ENCODE measurements at places on chromosomes 6 and 20. TPM values are rescaled to one million over a fixed set of nuclear protein-coding genes. Genes with fewer than 3 reads are reported as not detected.

GRCh38 chr6:89022798-89023197, 57.8 kb upstream of the PNRC1 start:
- H3K36me3 ChIP-seq = no peaks in the 10 kb centered on the region
- H3K4me1 ChIP-seq = peaks cover 8% of the 10 kb centered on the region
- H3K27ac ChIP-seq = peak overlapping the region; percentile 58
- no peaks in the 10 kb centered on the region for H3K27me3 ChIP-seq
- no peak overlapping the region for H3K4me3 ChIP-seq
- DNase-seq = no peak

DNA sequence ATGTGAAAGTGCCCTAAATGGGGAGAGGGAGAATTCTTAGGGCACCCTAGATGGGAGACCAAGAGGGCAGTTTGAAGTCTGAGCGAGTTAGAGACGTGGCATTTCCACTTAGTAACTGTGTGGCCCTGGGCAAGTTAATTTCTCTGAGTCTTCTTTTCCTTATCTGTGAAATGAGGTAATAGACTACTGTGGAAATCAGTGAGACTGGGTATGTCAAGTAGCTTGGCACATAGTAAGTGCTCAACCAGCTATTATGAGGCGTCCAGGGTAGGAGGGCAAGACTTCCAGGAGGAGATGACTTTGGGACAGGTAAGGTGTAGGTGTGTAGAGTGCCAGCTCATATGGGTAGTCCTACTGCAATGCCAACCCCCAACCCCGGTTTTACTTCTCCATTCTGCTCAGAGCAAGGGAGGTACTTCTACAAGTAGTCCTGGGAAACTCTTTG, 770 bp downstream of the KIF3B start:
- no peaks in the 10 kb centered on the region for H3K36me3 ChIP-seq
- H3K4me1 ChIP-seq = no peaks in the 10 kb centered on the region
- no peak overlapping the region for H3K27ac ChIP-seq
- no peak for DNase-seq
- H3K27me3 ChIP-seq = no peaks in the 10 kb centered on the region

GRCh38 chr6:90068703-90069523, 174.6 kb downstream of the GJA10 start:
- no peaks in the 10 kb centered on the region for H3K36me3 ChIP-seq
- H3K27me3 ChIP-seq = no peaks in the 10 kb centered on the region
- H3K4me3 ChIP-seq = no peak overlapping the region
- H3K27ac ChIP-seq = no peak overlapping the region
- no peaks in the 10 kb centered on the region for H3K4me1 ChIP-seq

DNA sequence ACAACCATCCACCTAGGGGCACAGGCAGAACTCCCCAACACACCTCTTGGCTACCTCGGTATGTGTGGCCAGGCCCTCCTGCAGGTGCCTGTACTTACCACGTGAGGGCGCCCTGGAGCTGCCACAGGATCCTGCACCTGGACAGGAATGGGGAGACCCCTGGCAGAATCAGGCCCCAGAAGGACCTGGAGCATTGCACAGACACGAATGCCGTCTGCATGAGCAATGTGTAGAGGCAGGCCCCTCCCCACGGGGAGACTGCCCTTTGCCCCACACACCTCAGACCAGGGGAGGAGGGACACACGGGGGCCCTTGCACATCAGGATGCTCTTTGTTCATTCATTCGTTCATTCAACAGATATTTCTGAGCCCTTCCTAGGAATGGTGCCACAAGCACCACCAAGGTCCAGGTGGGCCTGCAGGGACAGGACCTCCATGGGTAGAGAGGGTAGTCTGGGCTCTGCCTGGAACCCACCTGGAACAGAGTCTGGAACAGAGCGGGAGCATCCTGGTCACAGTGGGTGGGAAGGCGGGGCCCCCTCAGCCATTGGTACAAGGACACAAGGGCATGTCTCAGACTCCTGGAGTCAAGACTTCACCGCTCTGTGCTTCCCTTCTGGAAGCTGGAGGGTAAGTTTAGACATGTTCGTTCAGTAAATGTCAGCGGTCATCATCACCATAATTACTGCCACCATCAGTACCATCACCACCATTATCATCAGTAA, 32.3 kb downstream of the YTHDF1 start:
- no peak for DNase-seq
- H3K36me3 ChIP-seq = no peaks in the 10 kb centered on the region
- H3K27me3 ChIP-seq = no peaks in the 10 kb centered on the region
- H3K4me1 ChIP-seq = no peaks in the 10 kb centered on the region

DNA sequence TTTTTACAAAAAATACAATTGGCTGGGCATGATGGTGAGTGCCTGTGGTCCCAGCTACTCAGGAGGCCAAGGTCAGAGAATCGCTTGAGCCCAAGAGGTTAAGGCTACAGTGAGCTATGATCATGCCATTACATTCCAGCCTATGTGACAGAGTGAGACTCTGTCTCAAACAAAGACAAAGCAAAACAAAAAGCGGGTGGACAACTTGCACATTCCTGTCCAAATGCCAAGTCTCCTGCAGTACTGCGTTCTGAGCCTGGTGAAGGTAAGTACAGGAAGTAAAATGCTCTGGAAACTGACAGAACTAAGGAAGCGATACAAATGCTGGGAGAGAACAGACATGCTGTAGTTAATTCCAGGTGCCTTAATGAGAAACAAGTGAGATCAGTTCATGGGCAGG, 20.4 kb upstream of the TMEM242 start:
- no peaks in the 10 kb centered on the region for H3K4me1 ChIP-seq
- H3K27me3 ChIP-seq = no peaks in the 10 kb centered on the region
- no peaks in the 10 kb centered on the region for H3K36me3 ChIP-seq
- no peak overlapping the region for H3K27ac ChIP-seq
- no peak overlapping the region for H3K4me3 ChIP-seq

The MMP24OS gene
- 58.6 TPM for total RNA-seq

The CARMIL1 gene
- total RNA-seq = 32.2 TPM

The SNAP91 gene
- 2.1 TPM for total RNA-seq

The GRIK2 gene
- 2.3 TPM for total RNA-seq
